ENCODE measurements at places on chromosomes 1 and 21.
A peak's percentile ranks its signal among the peaks of the same experiment; 100 is the strongest.

DNA sequence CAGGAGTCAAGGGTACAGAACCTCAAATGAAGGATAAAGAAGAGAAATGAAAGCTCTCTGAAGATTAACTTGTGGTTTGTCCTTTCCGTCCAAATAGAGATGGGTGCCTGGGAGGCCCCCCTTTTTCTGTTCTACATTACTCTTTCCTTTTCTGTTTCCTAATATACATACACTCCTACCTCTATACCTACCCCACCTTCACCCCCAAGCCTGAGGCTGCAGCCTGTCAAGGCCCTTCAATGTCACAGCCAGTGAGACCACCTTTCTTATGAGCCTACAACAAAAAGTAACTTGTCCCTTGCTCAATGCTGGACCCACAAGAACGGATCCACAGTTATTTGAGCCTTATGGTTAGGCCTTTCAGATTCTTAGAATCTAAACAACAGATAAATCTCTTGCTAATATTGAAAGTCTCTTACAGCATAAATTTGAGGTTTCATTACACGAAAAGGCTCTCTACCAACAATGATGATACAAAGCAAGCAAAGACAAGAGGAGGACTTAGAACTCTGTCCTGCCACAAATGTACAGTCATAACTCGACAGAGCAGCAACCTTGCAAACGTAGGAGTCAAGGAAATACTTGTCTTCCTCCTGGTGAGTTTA lies 4.1 kb upstream of the TRAF3IP3 start:
- DNase-seq, result no peak

- no peak for DNase-seq
Observed at GRCh38 chr1:38826886-38827285, 32.7 kb downstream of the RRAGC start.

DNA sequence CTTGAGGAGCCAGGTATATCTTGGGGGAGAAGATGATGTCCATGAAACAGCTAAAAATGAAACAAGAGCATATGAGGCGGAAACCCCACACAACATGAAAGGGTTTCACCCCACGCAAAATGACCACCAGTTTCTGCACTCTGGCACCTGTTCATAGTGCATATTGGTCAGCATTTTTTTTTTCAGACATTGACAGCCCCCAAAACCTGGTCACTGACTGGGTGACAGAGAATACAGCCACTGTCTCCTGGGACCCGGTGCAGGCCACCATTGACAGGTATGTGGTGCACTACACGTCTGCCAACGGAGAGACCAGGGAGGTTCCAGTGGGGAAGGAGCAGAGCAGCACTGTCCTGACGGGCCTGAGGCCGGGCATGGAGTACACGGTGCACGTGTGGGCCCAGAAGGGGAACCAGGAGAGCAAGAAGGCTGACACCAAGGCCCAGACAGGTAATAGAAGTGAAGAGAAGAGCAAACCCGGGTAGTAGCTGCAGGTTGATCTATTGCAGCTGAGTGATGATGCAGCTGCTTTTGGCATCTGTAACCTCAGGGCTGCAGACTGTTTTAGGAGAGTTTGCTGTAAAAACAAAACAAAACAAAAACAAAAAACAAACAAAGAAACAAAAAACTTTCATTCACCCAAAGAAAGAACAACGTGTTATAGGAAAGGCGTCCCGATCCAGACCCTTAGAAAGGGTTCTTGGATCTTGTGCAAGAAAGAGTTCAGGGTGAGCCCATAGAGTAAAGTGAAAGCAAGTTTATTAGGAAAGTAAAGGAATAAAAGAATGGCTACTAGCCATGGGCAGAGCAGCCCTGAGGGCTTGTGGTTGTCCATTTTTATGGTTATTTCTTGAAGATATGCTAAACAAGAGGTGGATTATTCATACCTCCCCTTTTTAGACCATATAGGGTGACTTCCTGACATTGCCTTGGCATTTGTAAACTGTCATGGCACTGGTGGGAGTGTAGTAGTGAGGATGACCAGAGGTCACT lies 51.0 kb downstream of the TNN start:
- no peak for DNase-seq

- peak; percentile 39 for DNase-seq
Observed at GRCh38 chr1:68301471-68302001, 69.2 kb upstream of the WLS start.

DNA sequence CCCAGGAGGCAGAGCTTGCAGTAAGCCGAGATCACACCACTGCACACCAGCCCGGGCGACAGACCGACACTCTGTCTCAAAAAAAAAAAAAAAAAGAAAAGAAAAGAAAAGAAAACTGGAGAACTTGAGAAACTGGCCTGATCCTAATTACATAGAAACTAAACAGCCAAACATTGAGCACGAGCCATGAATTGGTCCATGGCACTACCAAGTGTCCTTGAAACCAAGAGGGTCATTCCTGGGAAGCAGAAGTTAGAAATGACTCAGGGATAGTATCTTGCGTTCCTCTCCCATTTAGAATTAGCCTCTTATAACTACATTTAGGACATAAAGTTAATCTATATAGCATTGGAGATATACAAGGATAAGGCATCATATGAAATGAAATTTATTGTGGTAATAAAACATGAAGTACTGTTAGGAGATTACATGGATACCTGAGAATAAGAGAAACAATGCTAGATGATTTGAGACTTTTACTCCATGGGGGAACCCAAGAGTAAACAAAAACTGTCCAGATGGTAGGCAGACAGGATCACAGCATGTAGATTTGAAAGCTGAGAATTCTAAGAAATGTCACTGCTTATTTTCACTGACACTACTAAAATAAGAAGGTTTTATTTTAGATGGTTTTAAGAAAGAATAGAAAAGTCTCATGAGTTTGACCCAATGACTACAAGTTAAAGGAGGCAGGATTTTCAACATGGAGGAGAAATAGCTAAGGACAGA lies 39.5 kb upstream of the CPLANE2 start:
- DNase-seq, result no peak
